ENCODE measurements at places on chromosomes 4 and X. TPM values are rescaled to one million over a fixed set of nuclear protein-coding genes. Genes with fewer than 3 reads are reported as not detected.

Gene GPRASP1
- total RNA-seq: 3.5 TPM

Gene GYPA
- not detected for total RNA-seq

Gene HTN3
- not detected for total RNA-seq

Gene CITED1
- not detected for total RNA-seq

Gene ARFIP1
- 42.4 TPM for total RNA-seq

Gene CYBB
- total RNA-seq: 1.4 TPM

Gene ZRSR2
- total RNA-seq: 4.1 TPM

Gene MAGEA3
- not detected for total RNA-seq

Gene TMPRSS11F
- not detected for total RNA-seq

Gene ASMT
- 0.36 TPM for total RNA-seq

Gene MAP7D2
- total RNA-seq: under 0.01 TPM

Gene METTL14
- 28.0 TPM for total RNA-seq

Gene HERC6
- 12.4 TPM for total RNA-seq
